ENCODE measurements at places on chromosomes 11 and 22.

DNA sequence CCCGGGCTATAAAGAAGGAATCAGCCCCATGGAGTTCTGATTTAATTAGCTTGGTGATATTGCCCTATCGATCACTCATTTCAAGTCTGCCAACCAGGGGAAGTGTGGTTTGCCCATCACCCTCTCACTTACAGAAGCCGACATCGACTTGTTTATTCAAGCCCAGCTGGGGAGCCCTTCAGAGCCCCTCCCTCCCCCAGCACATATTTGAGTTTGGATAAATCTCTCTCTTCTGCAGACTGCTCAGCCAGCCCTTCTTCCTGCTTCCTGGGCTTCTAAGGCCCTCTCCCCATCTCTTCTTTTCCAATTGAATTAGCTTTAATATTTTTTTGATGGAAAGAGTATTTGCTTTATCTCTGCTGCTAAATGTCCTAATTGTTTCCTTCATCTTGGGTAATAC is 299.0 kb downstream of the MIAT start:
- peak; percentile 9 for DNase-seq

- DNase-seq: no peak
Measured at GRCh38 chr11:94583866-94584500, 16.8 kb downstream of the PIWIL4 start.

DNA sequence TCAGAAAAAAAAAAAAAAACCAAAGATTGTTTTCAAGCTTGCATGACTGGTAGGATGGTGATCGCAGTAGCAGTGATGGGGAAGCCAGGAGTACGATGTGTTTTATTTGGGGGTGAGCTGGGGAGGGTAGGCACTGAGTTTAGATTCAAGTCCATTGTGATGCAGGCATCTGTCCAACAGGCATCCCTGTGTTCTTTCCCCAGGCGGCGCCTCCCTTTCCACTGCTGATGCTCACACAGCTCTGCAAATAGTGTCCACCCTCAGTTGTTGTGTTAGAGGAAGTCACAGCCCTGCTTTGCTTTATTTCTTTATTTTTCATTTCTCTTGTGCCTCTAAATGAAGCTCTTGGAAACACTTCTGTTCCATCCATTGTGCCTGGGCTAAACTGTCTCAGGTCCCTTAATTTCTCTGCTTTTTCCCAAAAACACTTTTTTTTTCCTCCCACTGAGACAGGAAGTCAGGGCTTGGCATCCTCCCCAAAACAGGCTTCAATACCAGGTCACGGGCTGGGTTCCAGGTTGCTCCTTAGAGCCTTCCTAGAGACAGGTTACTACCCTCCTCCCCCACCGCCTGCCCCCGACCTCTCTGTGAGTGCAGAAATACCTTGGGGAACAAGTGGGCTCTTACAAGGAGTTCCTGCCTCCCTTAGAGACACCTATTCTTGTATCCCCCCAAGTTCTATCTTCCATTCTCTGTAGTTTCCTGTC is 38.6 kb upstream of the HSPA8 start:
- DNase-seq: no peak

- peak; percentile 76 for DNase-seq
Measured at GRCh38 chr11:13368041-13368446, 90.5 kb downstream of the BMAL1 start.

GRCh38 chr22:24683691-24684090 is 80.7 kb downstream of the GGT1 start:
- peak; percentile 74 for DNase-seq

DNA sequence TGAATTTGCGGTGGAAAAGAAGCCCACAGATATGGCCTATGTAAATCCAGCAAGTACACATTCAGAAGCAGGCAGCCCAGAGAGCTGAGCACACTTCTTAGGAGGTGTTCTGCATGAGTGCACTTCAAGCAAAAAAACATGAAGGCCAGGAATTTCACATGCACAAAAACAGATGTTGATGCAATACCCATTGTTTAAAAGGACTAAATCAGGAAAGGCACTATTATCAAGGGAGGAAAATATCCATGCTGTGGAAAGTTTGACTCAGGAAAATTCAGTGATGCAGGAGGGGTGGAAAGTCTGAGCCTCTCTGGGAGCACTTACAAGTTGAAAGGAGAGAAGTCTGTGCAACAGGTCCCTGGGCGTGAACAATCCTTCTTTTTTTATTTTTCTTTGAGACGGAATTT is 15.8 kb upstream of the CARS1 start:
- peak; percentile 87 for DNase-seq

DNA sequence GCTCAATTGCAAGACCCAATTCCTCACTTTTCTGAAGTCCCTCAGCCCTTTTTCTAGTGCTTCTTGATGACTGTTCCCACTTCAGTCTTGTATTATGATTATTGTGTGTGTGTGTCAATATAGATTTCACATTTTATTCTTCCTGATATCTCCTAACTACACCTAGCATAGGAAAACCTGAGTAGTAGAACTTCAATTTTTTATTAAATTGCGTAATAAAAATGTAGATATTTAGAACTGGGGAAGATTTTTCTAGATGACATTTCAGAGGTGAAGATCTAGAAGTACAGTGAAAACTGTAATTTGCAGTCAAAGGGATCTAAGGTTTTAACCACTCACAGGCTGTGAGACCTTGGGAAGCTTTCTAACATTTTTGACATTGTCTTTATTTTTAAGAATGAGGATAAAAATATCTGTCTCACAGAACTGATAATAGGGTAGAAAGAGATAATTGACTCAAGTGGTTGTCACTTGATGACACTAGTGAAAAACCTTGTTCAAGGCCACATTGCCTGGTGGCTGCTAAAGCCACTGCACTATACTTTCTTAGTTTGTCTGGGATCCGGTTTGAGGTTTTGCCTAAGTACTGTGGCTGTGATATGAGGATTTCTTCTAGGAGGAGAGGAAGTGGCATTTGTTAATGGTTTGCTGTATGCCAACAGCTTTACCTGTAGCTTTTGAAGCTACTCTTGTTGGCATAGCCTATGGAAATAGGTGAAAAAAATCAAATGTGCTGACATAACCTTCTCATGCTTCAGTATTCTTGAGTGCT is 32.2 kb upstream of the SESN3 start:
- no peak for DNase-seq

DNA sequence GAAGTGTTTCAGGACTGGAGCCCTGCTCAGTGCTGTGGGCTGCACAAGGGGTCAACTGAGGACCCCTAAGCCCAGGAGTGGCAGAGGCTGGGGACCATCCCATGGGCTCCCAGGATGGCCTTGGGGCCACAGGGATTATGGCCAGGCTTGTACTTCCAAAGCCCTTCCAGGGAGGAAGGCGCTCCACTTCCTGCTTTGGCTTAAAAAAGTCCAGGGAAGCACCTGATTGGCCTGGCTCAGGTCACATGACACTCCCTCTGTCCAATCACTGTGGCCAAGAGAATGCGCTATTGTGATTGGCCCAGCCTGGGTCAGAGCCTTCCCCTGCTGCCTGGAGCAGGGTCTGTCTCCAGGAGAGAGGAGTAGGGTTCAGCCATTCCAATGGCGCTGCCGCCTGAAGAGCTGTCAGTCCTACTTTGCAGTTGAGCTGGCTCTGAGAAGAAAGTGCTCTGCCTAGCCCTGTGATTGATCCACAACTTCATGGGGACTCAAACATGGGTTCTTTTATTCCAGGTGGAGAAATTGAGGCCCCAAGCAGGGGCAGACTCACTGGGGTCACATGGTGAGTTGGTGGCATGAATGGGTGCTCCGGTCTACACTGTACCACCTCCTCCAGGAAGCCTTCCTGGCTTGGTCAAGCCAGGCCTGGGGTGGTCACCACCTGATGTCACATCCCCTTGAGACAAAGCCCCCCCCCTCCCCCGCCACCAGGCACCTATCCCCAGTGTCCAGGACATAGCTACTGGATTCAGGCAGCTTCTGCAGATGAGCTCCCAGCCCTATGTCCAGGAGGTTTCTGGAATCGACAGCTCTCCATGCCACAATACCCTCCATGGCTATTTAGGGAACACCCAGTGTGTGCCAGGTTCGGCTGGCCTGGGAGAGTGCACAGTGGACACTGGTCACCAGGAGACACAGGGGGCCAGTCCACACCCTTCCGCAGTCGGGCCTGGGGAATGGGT is 48.2 kb downstream of the RTN4R start:
- DNase-seq: no peak

GRCh38 chr11:8531312-8531711 is 62.7 kb downstream of the STK33 start:
- peak; percentile 65 for DNase-seq

DNA sequence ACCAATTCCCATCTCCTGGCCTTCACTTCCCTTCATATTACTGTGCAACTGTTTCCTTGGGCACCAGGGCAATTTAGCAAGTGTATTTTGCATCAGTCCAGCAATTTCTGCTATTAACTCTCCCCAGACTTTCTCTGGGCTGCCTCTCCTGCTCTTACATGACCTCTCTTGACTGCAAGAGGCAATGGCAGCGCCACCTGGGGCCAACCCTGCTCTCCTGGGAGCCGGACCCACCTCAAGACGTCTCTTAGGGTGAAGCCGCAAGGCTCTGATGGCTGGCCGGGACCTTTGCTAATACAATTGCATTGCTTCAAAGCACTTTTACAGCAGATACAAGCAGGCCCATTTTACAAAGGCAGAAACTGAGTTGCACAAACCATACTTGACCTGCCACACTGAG is 360.2 kb downstream of the CADM1 start:
- no peak for DNase-seq

- peak; percentile 74 for DNase-seq
Measured at GRCh38 chr11:96235751-96236150, 107.2 kb downstream of the MAML2 start.

- no peak for DNase-seq
Measured at GRCh38 chr11:86453290-86454030, 78.8 kb downstream of the CCDC81 start.

DNA sequence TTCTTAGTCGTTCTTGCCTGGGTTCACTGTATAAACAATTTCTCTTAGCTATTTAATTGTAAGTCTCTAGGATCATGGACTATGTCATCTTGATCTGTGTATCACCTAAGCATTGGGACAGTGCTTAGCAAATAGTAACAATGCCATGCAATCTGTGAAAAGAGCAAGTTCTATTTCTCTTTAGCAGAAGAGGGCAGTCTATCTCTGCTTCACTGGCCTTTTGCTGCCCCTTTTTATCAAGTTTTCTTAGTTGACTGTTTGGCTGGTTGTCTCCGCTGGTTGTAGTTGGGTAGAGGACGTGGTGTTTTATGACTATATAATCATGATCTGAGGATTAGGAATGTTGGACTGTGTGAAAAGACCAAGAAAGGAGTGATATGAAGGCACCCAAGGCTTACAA is 315.0 kb downstream of the JRKL start:
- DNase-seq: no peak

GRCh38 chr11:76787911-76788596 is 4.9 kb downstream of the TSKU start:
- DNase-seq: peak; percentile 57

- peak; percentile 88 for DNase-seq
Measured at GRCh38 chr11:128421577-128422330, 165.6 kb downstream of the ETS1 start.

DNA sequence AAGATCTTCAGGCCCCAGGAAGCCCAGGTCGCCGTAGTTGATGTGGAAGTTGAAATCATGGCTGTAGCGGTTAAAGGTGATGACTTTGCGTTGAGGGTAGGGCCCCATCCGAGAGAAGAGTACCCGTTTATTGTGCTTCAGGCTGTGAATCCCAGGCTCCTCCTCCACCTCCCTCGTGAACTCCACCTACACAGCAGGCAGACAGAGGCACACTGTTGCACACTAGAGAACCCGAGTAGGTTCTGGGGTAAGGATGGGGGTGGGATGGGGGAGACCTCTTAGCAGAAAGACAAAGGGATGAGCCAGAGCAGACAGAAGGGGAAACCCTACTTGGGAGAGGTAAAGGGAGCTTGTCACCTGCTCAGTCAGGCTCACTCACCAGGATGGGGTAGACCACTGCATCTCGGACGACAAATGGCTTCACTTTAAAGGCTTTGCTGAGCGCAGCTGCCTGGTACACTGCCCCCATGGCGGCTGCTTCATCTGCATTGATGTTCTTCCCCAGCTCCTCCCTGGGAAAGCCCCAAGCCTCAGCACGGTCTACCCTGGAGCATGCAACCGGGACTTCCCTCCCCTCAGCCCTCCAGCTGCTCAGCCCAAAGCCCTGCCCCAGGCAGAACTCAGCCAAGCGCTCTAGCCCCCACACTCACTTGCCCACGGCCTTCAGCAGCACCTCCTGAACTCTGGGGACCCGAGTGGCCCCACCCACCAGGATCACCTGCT is 5.4 kb downstream of the HYOU1 start:
- no peak for DNase-seq

GRCh38 chr11:76911415-76911808 is 50.7 kb downstream of the ACER3 start:
- no peak for DNase-seq

- DNase-seq: peak; percentile 11
Measured at GRCh38 chr11:75498556-75499255, 27.0 kb downstream of the GDPD5 start.

DNA sequence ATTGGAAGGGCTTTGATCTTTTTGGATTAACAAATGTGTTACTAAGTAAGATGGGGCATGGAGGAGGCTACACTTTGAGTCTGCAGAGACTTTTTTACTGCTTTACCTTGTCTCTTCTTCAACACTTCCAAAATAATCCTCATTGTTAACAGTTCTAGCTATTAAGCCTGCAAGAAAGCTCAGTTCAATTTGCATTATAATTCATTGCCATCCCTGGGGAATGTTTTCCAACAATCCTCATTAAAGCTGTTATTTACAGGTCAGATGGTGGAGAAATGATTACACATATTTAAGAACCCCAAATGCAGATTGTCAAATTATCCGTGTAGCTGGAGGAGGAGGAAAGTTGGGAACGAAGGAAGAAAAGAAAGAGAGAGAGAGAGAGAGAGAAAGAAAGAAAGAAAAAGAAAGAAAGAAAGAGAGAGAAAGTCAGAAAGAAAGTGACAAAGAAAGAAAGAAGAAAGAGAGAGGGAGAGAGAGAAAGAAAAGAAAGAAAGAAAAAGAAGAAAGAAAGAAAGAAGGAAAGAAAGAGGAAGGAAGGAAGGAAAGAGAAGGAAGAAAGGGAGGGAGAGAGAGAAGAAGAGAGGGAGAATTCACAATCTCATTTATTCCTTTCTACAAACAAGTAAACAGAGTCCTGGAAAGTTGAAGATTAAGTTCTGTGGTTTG is 443.9 kb downstream of the INSC start:
- no peak for DNase-seq

- no peak for DNase-seq
Measured at GRCh38 chr11:61023086-61023965, 51.8 kb downstream of the CD6 start.

DNA sequence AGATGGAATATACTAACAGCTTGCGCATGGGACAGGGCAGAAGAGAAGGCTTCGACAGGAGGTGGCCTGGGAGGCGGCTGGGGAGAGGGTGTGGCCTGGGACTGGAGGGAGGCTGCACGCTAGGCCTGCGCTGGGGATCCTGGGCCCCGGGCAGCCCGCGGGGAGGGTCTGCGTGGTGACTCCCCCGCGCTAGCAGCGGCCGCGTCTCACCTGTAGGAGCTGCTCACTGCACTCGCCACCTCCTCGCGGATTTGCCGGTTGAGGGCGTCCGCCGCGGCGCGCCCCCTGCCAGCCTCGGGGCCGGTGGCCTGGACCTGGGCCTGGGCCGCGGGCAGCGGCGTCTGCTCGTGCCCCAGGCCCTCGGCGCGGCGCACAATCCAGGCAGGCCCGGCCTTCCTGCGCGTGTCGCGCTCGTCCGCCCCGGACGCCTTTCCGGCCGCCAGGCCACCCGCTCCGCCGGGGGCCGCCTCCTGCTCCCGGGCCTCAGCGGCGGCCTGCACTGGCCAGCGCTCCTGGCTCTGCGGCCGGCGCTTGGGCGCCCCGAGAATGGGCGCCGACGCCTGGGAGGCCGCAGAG is 1.5 kb downstream of the MAP6 start:
- peak; percentile 24 for DNase-seq

GRCh38 chr11:113796663-113797259 is 17.2 kb downstream of the CLDN25 start:
- peak; percentile 29 for DNase-seq

- DNase-seq: peak; percentile 36
Measured at GRCh38 chr22:20203552-20204201, 52.8 kb upstream of the CCDC188 start.

All from fibroblast of lung (primary cell).